Fibroblast of lung (primary cell): ENCODE measurements at places on chromosomes 12 and 14. TPM values are rescaled to one million over a fixed set of nuclear protein-coding genes. Genes with fewer than 3 reads are reported as not detected.

Gene ABCB9
- total RNA-seq: 5.4 and 6.3 TPM in 2 replicates

Gene RNASE7
- total RNA-seq: not detected in 2 replicates

Gene NTS
- not detected in 2 replicates for total RNA-seq

Gene NRXN3
- total RNA-seq: 0.51 and 0.83 TPM in 2 replicates
